ENCODE measurements at places on chromosomes 4 and X.

DNA sequence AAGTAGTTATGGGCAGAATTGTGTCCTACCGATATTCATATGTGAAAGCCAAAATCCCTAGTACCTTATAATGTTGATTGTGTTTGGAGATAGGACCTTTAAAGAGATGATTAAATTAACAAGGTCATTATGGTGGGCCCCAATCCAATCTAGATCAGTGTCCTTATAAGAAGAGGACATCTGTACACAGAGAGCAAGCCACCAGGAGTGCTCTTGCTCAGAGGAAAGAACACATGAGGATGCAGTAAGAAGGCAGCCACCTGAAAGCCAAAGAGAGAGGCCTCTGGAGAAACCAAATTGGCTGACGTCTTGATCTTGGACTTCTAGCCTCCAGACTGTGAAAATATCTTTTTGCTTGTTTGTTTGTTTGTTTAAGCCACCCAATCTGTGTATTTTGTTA, 1290.8 kb upstream of the PABPC4L start:
- DNase-seq = no peak

GRCh38 chrX:80810365-80810978, 795 bp upstream of the BRWD3 start:
- no peak for DNase-seq

- DNase-seq = peak; percentile 36
Observed at GRCh38 chrX:53287493-53288138, 6.2 kb upstream of the IQSEC2 start.

DNA sequence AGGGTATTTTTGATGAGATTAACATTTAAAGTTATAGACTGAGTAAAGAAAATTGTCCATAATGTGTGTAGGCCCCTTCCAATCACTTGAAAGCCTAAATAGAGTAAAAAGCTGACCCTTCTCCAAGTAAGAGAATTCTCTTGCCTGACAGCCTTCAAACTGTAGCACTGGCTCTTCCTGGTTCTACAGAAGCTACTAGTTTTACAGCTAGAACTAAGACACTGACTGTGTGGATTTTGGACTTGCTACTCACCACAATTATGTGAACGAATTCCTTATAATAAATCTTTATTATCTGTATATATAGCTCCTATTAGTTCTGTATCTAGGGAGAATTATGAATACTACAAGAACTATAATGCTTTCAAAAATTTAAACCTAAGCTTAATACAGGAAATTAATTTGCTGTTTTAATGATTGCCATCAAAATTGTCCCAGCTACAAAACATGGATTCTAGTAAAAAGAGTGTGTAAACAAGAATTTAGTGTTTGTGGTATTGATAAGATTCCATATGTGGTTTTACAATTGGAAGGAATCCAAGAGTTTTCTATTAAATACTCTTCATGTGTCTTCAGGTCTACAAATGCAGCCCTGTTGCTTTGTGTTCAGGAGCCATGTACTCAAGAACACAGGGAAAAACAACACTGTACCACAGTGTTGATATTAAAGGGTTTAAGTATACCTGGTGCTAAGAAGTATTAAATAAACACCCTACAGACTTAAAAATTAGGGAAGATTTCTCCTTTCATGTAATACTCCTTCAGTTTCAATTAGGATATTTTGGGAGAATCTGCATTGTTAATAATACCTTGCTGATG, 366.5 kb downstream of the CXXC4 start:
- no peak for DNase-seq

DNA sequence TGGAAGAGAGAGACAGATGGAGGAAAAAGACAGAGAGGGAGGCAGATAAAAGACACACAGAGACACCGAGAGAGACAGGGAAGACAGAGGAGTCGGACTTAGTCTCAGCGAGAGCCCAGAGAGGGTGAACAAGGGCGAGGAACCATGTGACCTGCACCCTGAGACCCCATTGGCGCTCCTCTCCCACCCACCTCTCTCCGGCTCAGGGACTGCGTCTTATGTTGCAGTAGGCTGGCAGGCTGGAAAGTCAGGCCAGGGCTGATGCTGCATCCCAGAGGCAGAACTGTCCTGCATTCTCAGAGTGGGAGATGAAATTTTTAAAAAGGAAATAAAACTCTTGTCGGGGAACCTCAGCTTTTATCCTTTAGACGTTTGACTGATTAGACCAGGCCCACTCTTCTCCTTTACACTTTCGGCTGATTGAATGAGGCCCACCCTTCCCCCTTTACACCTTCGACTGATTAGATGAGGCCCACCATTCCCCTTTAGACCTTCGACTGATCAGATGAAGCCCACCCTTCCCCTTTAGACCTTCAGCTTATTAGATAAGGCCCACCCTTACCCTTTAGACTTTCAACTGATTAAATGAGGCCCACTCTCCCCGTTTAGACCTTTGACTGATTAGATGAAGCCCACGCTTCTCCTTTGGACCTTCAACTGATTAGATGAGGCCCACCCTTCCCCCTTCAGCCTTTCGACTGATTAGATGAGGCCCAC, 29.5 kb upstream of the IL3RA start:
- no peak for DNase-seq

GRCh38 chr4:114264877-114265291, 285.4 kb upstream of the ARSJ start:
- no peak for DNase-seq

DNA sequence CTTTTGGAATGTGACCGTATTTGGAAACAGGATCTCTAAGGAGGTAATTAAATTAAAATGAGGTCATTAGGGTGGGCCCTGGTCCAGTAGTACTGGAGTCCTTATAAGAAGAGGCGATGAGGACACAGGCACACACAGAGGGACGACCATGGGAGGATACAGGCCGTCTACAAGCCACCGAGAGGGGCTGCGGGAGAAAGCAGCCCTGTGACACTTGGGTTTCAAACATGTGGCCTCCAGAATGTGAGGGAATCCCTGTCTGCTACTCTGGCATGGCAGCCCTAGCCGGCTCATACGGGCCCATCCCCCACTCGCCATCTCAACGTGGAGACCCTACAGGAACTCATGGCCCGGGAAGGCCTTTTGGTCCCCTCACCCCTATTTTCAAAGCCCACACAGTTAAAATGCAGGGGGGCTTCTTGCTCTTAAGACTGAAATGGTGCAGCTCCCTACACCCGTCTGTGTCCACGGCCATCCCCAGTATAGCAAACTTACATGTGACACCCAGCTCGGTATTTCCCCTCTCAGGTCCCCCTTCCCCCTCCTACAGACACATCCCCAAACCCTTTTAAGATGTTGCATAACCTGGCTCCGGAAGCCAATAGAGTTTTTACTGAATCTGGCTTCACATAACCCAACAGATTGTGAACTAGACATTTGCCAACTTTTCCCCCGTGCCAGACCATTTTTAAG, 124.1 kb upstream of the TBL1X start:
- peak; percentile 77 for DNase-seq

DNA sequence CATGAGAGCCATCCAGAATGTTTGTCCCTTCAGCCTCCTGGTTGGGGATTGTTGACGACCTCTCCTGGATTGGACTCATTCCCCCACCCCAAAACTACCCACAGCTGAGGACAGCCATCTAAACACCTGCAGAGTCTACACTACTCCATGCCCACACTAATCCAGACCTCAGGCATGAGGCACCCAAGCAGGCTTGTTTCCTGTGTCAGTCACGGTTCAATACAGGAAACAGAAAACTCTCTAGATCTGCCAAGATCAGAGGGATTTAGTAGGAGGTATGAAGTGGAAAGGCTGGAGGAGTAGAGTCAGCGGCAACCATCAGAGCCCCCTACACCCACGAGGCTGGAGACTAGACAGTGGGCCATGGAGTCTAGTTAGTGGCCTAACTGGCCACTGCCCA, 37.7 kb downstream of the HAND2 start:
- DNase-seq = no peak

- DNase-seq = no peak
Observed at GRCh38 chr4:155799116-155799793, 40.4 kb downstream of the GUCY1B1 start.

GRCh38 chrX:136752796-136753195, 27.9 kb downstream of the ARHGEF6 start:
- no peak for DNase-seq

DNA sequence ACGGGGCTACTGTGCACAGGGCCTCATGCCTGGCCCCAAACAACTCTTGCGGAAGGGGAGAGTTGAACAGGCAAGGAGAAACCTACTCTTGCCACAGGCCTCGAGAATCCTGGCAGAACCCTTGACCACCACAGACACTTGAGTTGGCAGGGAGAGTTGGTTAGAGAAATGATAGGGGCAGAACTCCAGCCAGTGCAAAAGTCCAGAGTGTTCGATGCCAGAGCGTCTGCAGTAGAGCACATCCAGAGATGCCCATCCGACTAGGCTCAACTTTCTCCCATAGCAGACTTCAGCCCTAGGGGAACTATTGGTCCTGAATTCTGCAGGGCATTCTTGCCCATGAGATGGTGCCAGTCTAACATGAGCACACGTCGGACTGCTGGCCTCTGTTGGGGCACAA, 45.4 kb upstream of the RADX start:
- no peak for DNase-seq

DNA sequence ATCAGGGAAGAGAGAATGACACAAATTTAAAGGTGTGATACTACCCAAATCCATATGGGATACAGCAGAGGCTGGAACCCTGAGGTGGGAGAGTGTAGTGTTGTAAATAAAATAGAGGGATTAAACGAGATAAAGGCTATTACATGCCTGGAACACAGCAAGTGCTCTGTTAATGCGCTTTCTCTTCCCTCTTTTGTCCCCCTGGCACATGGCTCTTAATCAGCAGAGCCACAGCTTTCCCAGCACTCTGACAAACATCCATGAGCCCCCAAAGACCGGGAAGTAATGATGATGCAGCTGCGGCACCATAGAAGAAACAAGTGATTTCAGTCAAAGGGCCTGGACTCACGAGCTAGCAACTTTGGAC, 85.9 kb downstream of the RASL11B start:
- no peak for DNase-seq

- no peak for DNase-seq
Observed at GRCh38 chr4:153649572-153649991, 34.5 kb upstream of the TLR2 start.

- no peak for DNase-seq
Observed at GRCh38 chrX:112800971-112801775, 39.5 kb downstream of the AMOT start.

DNA sequence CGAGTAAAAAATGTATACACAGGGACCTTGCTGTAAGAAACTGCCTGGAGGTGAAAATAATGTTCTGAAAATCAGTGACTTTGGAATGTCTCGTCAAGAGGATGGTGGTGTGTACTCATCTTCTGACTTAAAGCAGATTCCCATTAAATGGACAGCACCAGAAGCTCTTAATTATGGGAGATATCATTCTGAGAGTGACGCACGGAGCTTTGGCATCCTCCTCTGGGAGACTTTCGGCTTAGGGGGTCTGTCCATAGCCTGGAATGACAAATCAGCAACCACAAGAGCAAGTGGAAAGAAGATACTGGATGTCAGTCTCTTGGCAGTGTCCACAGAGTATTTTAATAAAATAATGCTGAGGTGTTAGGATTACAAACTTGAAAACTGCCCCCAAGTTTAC, 129.4 kb downstream of the THOC2 start:
- no peak for DNase-seq

DNA sequence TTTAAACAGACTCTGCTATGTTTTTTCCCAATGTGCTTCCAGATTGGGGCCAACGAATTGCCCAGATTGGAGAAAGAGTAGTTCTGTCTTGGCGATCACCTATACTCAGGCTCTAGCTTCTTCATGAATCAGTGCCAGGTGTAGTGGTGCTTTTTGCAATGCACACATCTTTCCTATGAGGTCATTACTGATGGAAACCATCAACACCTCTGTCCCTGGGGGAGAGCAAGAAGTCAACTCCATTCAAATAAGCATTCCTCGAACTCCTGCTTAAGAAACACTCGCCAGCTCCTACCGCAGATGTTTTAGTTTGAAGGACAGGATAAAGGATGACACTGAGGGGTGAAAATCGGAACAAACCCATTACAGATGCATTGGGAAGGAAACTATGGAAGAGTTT, 156.5 kb upstream of the DKK2 start:
- no peak for DNase-seq
